ENCODE measurements at places on chromosomes 2 and 18. TPM values are rescaled to one million over a fixed set of nuclear protein-coding genes. Genes with fewer than 3 reads are reported as not detected.

DNA sequence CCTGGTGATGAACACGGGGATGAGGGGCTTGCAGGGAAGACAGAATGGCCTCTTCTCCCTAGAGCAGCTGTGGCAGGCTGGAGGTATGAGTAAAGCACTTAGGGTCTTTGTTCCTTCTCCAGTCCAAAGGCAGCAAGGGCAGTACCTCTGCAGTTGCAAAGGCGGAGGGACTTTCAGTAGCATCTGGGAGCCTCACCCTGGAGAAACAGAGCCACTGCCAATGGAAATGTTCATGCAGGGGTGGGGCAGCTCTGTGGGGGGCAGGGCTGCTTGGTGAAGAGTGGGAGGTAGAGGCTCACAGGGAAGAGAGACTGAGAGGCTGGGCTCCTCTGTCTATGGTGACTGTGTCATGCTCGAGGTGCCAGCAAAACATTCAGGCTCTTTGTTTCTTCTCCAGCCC is 344.1 kb upstream of the CHAC2 start:
- DNase-seq = no peak

DNA sequence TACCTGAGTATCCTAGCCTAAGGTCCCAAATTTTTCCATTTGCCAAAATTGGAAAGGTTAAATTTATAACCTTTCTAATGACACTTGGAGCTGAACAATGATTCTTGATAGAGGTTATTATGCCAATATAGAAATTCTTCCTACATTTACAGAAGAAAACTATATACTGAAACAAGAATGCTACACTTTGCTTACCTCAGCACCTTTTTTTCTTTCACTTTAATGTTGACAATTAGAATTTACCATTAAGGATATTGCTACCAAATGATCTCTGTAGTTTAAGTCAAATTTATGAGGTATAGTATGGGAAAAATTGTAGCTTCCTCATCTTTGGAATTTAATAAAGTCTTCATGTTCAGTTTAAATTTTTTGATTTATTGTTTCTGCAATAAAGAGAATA is 577.0 kb downstream of the NR4A2 start:
- no peak for DNase-seq

DNA sequence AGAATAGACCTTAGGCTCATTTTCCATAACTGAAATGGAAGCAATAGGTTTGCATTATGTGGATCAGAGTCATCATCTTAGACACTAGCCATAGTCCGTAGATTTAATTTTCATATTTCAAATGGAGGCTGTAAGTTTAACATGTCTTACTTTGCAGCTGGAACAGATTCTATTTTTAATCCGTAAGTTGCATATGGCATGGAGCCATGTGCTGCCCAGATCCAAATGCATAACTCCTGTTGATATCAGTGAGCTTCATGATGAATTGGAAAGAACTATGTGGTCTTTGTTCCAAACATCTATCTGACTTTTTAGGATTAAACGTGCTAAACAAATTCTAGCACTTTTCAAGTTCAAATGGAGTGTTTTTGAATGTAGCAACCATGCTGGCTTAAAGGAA is 43.4 kb downstream of the MEIS1 start:
- no peak for DNase-seq

- DNase-seq = no peak
Measured at GRCh38 chr2:28377195-28377816, 15.4 kb upstream of the FOSL2 start.

DNA sequence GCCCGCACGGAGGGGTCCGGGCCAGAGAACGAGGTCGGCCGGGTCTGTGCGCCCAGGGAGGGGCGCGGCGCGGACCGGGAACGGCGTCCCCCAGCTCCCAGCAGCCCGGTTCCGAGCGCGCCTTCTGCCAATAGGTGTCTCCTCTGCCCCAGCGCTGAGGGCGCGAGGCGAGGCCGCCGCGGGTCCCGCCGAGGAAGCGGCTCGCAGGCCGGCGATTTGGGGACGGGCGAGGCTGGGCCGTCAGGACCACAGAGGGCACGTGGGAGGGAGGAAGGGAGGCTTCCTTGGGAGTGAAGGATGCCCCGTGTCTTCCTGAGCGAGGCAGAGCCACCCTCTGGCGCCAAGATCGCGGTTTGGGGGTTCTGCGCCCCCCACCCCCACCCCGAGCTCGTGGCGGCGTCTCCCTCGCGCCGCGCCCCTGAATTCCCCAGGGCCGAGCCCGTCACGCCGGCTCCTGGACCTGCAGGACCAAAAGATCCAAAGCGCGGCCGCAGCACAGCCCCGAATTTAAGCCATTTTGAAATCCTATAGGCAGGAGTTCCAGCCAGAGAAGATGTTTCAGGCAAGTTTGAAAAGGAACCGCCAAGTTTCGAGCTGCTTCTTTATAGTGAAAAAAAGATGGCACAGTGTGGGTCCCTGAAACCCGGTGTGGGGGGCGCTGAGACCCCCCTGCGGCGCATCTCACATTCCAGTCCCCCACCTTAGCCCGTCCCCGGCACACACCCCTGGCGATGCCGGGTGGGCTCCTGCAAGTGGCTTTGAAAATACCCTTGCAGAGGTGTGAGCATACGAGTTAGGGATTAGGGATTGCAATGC is 909 bp downstream of the NFATC1 start:
- no peak for DNase-seq

Gene HOXD8
- not detected for total RNA-seq

Gene CDH7
- total RNA-seq = not detected
